Natural killer cell (primary cell): ENCODE measurements at places on chromosomes 6 and 20. TPM values are rescaled to one million over a fixed set of nuclear protein-coding genes. Genes with fewer than 3 reads are reported as not detected.

Gene GSTA2
- not detected for total RNA-seq

Gene FAM217B
- total RNA-seq, result 31.1 TPM

Gene AVP
- not detected for total RNA-seq

Gene FOXQ1
- total RNA-seq, result not detected

Gene PCK1
- not detected for total RNA-seq

DNA sequence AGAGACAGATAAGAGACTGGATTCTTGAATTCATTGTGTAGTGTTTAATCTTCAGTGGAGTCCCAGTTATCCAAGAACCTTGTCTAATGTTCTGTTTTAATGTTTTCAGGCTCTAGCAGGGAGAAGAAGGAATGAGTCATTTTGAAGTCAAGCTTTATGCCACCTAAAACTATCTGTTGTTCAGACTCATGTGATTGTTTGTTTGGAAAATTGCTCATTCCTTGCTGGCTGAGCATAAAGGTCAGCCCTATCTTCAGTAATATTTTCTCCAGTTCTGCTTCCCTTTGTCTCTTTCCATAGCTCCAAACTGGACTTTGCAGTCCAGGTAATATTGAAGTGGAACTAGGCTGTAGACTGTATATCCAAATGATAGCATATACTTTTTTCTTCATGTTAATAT, 34.2 kb downstream of the CLVS2 start:
- DNase-seq, result no peak
- no peak overlapping the region for H3K27ac ChIP-seq
- no peaks in the 10 kb centered on the region for H3K36me3 ChIP-seq
- no peaks in the 10 kb centered on the region for H3K4me1 ChIP-seq
- H3K4me3 ChIP-seq, result no peak overlapping the region

DNA sequence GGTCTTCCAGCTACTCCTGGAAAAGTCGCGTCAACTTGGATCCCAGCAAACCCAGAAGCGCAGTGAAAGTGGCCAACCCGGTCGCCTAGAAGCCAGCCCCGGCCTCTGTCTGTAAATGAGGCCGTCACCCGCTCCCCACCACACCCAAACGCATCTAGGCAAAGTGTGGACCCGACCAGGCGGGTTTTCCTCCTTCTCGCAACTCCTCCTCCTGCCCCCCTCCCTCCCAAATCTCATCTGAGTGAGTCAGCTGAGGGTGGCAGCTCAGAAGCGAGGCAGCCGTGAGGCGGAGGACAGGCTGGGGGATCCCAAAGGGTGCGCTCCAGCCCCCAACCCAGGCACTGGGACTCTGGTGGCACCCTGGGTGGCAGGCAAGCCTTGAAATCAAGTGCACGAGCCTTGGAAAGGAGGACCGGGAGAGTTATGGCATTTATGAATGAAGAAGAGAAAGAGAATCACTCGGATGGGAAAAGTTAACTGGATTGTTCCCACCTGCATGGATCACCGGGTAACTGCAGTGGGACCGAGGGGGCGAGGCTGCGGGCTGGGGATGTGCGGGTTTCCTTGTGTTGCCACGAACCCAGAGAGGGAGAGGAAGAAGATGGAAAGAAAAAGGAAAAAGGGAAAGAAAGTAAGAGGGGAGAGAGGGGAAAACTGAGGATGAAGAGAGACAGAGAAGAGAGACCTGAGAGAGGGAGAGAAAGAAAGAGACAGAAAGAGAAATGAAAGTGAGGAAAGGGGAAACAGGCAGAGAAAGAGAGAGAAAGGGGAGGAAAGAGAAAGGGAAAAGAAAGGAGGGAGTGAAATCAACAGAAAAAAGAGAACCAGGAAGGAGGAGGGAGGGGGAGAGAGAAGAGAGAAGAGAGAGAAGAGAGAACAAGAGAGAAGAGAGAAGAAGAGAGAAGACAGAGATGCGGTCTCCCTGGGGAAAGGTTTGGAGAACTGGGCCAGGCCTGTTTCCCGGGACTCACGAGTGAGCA, at the start of gene APCDD1L:
TSS of gene APCDD1L (minus strand) at position 167 of the 980 bp plus-strand sequence. CDS start 692 bp downstream, outside the sequence.
- no peak within 1 kb of the TSS for H3K27ac ChIP-seq
- H3K4me1 ChIP-seq, result no peaks in the 10 kb centered on the region
- no peaks in the 10 kb centered on the region for H3K27me3 ChIP-seq
- H3K36me3 ChIP-seq, result no peaks in the 10 kb centered on the region
- no peak within 1 kb of the TSS for H3K4me3 ChIP-seq

DNA sequence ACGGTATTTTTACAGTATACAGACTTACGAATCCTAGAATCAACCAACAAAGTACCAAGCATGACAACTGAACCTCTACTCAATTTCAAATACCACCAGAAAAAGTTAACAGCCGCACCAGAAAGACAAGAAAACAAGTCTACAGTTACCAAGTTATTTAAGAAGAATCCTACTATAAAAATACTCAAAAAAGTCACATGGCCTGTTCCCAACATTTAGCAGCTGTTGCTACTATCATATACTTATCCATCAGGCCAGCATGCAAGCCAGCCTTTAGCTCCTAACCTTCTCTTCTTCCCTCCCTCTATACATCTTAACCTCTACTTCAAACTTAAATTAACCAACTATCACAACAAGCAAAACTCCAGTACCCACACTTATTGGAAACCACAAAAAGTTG, 1.9 kb downstream of the SYNCRIP start:
- H3K36me3 ChIP-seq, result peaks cover 43% of the 10 kb centered on the region
- H3K27me3 ChIP-seq, result no peaks in the 10 kb centered on the region
- peaks cover 10% of the 10 kb centered on the region for H3K4me1 ChIP-seq
- H3K4me3 ChIP-seq, result no peak overlapping the region
- no peak for DNase-seq

GRCh38 chr20:42474646-42475045, 715.1 kb downstream of the PTPRT start:
- no peak for DNase-seq
- H3K4me3 ChIP-seq, result no peak overlapping the region
- H3K27me3 ChIP-seq, result no peaks in the 10 kb centered on the region
- no peaks in the 10 kb centered on the region for H3K4me1 ChIP-seq
- no peaks in the 10 kb centered on the region for H3K36me3 ChIP-seq

GRCh38 chr20:45503403-45503802, 12.0 kb downstream of the SPINT3 start:
- no peak overlapping the region for H3K27ac ChIP-seq
- no peak for DNase-seq
- H3K4me1 ChIP-seq, result no peaks in the 10 kb centered on the region
